ENCODE measurements at places on chromosomes 5 and 9.

DNA sequence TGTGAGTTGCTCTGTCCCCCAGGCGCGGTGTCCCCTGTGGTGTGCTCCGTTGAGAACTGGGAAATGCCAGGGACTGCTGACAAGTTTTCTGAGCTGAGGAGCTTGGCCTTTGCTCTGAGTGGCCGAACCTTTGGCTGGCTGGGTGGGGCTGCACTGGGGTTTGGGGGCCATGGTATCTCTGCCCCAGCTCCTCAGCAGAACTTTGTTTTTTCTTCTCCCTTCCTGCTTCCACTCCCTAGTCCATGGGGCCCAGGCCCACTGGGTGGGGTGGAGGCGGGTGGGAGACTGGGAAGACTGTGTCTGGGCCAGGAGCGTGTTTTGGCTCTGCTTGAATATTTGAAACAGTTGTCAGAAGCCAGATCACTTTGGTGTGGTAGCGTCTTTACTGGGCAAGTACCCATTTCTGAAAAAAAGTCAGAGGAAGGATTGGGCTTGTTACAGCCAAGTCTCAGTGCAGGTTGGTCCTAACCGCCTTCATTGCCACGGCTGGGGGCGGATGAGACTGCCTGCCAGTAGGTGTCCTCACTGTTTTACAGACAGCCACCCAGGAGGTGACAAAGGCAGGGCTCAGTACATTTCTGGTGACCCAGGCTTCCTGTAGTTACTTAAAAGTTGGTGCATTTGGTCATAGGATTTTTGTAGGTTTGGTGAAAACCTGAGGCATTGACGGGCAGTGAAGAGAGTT lies 92.7 kb downstream of the DAB2IP start:
- DNase-seq: peak; percentile 81

GRCh38 chr5:37490120-37490810 lies 111.1 kb downstream of the WDR70 start:
- no peak for DNase-seq

DNA sequence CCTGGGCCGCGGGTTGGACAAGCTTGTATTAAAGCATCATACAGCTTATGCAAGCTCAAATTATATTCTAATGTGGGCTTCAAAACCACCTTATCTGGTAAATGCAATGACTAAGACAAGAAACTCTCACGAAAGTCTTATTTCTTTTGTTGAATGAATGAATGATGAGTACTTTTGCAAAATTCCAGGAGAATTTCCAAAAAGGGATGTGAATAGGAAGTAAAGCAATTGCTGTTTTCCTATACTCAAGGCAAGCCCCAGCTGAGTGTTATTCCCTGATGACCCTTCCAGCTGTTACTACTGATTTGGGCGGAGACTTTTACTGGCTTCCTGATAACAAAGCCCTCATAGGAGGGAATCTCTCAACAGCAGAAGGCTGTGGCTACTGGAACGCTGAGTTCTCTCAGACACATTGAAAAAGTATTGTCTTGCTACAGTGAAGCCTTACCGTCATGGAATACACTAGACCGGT lies 162.8 kb downstream of the SREK1 start:
- DNase-seq: no peak

GRCh38 chr9:94639061-94639998 lies at the start of gene FBP1:
Gene FBP1 (minus strand): TSS chr9:94639518. CDS start chr9:94639310, 208 bp downstream.
- DNase-seq: no peak

DNA sequence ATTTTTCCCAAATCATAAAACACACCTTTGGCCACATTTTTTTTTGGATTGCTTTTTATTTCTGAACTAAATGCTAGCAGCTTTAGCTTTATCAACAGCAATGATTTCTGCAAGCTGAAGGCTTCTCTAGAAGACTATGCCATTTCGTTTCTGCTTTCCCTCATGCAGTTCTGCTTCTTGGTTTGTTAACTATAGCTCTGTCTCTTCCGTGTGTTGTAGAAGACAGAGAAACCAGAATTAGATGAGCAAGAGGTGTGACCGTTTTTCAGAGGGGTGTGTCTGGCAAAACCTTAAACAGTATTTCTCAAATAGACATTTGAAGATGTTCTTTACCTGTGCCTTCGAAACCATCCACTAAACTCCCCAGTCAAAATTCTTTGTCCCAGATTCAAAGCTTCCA lies 131.5 kb downstream of the ZNF462 start:
- no peak for DNase-seq

DNA sequence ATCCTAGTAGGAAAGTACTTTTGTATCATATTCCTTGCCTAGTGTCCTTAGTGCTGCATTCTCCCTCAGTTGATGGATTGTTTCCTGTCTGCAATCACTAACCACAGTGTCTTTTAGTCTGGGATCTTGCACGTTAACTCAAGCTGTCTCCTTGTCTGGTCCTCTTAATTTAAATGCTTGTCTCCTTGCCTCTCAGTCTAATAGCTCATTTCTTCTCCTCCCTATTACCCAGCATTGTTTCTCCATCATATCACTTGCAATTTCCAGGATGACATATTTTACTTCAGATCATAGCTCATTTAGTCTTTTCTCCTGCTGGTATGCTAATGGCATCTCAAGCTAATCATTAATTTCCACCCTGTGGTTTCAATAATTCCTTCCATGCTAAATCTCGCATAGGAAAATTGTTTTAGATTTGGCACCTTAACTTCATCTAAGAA lies 2052.0 kb upstream of the C9orf72 start:
- DNase-seq: no peak

GRCh38 chr5:149611326-149611725 lies 30.0 kb downstream of the ARHGEF37 start:
- DNase-seq: no peak

GRCh38 chr5:151251621-151252020 lies 1.4 kb upstream of the GM2A start:
- DNase-seq: no peak

DNA sequence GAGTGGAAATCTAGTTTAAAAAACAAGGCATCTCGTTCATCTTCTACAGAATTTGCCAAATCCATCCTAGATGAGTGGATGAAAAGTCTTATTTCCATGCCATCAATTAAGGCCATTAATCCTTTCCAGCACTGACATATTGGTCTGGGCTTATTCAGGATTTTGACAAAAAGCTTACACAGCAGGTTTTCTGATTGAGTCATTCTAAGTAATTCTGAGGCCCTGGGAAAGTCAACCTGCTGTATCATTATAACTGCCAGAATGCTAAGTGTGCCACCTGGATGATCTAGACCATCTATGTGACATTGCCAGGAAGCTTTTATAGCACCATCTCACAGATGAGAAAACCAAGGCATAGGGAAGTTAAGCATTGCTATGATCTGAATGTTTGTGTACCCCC lies 132.1 kb upstream of the MAP3K1 start:
- no peak for DNase-seq

- no peak for DNase-seq
These were observed 249.9 kb downstream of the FSTL4 start for GRCh38 chr5:133362438-133362837.

DNA sequence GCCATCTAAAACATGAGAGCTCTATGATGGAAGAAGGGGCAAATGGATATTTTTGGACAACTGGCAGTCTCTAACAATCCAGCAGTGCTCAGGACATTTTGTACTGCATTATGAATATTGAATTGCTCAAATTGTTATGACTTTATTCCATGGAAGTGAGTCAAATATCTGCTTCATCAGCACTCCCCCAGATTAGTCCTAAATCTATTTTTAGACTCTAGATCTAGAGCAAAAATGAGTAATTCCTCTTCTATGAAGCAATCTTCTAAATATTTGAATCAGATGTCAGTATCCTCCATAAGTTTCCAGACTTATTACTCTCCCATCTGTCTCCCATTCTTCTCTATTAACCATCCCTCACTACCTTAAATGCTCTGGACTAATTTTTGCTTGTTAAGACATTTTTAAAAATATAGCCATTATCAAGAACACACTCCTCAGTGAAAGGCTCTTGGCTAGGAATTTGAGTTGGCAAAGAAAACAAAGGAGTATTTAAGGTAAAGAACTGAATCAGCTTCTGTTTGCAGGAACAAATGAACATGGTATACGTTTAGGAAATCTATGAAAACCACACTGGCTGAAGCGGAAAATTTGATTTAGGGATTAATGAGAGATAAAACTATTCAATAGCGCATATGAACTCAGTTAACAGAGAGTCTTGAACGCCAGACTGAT lies 300.9 kb downstream of the MCTP1 start:
- DNase-seq: no peak
